EL (cell line): ENCODE measurements at places on chromosomes 4 and X.

- no peak for DNase-seq
Measured at GRCh38 chr4:89026542-89026941, 30.4 kb downstream of the FAM13A start.

DNA sequence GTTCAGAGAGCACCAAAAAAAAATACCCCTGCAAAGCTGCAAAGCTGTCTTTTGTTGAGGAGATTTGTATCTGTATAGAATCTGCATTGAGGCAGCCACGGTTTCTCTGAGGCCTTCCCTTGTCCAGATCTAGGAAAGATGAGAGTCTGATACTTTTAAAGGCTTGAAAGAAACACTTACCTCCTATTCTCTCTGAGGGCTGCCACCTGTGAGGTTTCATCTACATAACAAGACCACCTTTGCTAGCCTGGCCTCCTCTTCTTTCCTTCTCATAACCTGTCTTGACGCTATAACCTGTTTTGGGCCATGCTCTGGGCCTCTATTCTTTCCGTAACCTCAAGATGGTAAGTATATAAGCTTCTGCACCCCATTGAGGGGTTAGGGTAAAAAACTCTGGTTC lies 779.6 kb upstream of the HTR2C start:
- DNase-seq = no peak

DNA sequence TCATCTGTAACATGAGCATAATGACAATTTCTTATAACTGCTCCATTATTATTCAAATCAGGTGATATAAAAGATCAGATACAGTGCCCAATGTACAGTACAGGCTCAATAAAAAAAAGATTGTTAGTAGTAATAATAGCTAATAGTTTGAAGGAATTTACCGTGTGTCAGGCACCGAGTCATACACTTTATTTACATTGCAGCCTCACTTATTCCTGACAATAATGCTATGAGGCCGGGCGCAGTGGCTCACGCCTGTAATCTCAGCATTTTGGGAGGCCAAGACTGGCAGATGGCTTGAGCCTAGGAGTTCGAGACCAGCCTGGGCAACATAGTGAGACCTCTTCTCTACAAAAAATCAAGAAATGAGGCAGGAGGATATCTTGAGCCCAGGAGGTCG lies 10.1 kb upstream of the MAP7D3 start:
- no peak for DNase-seq

- DNase-seq = no peak
Measured at GRCh38 chr4:8318509-8318908, 49.0 kb downstream of the HTRA3 start.

DNA sequence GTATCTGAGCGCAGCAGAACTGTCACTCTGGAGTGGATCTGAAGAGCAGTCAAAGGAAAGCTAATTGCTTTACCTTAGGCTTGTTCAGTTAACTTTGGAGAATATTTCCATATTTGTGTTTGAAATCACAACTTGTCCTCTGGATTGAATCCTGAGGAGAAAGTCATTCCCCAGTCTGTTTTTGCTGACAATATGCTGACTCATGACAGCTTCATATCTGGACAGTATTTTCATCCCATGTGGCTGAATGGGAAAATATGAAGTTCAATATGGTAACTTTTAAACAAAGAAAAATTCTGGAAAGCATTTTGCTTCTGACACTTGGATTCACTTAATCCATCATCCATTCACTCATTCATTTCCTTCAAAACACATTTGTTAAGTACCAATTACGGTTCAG lies 46.3 kb upstream of the MAGEC3 start:
- no peak for DNase-seq

DNA sequence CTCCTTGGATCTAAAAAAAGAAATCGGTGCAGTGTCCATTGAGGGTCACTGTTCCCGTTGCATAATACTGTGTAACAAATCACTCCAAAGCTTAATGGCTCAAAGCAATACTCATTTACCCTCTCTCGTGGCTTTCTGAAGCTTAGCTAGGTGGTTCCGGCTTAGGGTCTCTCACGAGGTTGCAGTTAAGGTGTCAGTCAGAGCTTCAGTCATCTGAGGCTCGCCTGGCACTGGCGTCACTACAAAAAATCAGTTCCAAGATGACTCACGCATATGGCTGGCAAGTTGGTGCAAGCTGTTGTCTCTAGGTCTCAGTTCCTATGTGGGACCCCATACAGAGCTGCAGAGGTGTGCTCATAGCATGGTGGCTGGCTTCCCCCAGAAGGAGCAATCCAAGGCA lies 91.0 kb downstream of the BEND2 start:
- DNase-seq = no peak

DNA sequence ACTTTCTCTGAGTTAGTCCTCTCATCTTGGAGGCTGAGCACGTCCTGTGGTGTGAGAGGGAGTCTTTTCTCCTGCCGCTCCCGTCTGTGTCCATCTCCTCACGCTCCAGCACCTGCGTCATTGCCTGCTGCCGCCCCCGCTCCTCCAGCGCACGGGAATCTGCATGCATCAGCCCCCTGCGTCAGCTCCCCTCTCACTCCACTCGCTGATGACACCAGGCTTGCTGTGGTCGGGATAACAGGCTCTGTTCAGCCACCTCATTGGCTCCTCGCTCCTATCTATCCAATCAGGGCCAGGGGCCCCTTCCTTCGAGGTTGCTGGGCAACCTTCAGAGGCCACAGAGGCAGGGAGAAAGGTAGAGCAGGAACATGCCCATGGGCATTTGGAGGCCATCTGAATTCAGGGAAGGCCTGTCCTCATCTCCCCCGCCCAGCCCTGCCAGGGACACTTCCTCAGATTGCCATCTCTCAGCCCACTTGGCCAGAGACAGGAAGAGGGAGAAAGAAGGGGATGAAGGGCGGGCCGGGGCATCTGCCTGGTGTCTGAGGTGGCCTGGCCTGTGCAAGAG lies 9.3 kb downstream of the ZNF185 start:
- DNase-seq = peak; percentile 80

GRCh38 chr4:148405161-148405893 lies 36.9 kb downstream of the NR3C2 start:
- no peak for DNase-seq

GRCh38 chr4:11847167-11847566 lies 418.5 kb upstream of the HS3ST1 start:
- no peak for DNase-seq

- DNase-seq = no peak
Measured at GRCh38 chr4:40812386-40812785, 62.6 kb downstream of the NSUN7 start.

GRCh38 chr4:1209821-1210220 lies 37.4 kb upstream of the SPON2 start:
- DNase-seq = no peak

- DNase-seq = peak; percentile 19
Measured at GRCh38 chr4:124423160-124423559, 289.4 kb downstream of the ANKRD50 start.

DNA sequence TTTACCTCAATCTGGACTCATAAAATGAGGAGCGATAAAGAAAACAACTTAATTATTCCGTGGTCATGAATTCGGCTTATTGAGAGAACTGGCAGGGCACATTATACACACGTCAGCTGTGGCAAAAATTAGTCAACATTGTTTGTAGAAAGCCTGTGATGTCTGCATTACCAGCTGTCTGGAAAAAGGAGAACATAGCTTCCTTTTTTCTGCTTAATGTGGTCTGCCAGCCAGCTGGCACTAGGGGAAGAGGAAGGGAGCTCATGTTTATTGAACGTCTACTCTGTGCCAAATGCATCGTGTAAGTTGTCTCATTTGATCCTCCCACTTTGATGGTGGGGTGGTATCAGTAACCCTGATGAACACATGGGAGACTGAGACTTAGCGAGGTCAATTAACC lies 367.6 kb downstream of the ARHGAP24 start:
- no peak for DNase-seq

DNA sequence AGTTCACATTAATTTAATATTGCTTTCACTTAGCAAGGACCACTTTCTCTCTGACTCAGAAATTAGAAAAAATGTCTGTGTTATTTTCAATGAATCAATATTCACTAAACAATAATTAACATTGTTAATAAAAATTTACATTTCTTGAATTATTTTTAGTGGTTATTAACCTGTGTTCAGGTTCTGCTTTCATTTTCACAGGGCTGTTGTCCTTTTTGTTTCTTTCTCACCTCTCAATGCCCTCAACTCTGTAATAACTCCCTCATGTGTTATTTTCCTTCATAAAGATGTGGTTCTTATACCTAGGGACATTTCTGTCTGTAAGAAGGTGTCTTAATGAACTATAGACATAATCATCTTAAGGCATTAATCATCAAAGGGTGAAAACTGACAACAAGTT lies 43.1 kb upstream of the PRR27 start:
- DNase-seq = no peak

DNA sequence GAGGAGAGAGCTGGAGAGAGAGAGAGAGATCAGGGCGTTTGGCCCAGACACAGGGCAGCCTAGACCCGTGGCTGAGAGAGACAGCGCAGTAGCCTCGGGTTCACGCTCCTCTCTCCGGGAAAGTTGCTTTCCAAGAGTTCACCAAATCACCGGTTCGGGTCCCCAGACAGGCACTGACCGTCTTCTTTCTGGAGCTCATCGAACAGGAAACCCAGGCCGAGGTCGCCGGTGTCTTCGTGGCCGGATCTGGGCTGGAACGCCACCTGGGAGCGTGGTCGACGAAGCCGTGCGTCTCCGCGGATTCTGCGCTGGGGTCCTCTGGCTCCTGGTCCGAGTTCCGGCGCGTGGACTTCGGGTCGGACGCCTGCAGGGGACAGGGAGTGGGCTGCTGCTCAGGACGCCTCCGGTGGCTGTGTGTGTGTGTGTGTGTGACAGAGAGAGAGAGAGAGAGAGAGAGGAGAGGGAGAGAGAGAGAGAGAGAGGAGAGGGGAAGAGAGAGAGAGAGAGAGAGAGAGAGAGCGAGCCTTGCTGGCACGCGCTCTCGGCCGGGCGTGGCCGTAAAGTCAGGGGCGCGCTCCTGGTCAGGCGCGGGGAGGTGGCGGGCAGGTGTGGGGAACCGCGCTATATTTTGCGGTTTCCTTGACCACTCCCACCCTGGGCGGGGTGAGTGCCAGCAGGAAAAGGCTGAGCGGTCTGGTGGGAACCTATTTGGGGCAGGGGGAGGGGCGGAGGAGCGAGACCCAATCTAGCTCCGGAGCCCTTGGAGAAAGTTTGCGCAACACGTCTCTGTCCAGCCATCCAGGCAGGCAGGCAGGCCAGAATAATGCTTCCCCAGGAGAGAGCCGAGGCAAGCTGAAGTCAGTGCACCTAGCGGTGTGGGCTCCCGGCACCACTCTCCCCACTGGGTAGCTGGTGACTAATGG lies 62.1 kb downstream of the RHOXF2B start:
- DNase-seq = no peak

- DNase-seq = no peak
Measured at GRCh38 chrX:132040066-132040465, 17.0 kb downstream of the STK26 start.
